H1 (cell line): ENCODE measurements at places on chromosomes 1 and 21. TPM values are rescaled to one million over a fixed set of nuclear protein-coding genes. Genes with fewer than 3 reads are reported as not detected.

Gene LBR
- 89.8 and 93.0 TPM in 2 replicates for total RNA-seq

Gene KCNJ15
- total RNA-seq = not detected in 2 replicates

Gene FCRL1
- total RNA-seq = not detected in 2 replicates

Gene HAO2
- total RNA-seq = not detected in 2 replicates

Gene ELF3
- 15.6 and 17.3 TPM in 2 replicates for total RNA-seq

Gene MACO1
- total RNA-seq = 15.1 and 15.8 TPM in 2 replicates

Gene KRTAP10-8
- total RNA-seq = not detected in 2 replicates

Gene AMY1C
- not detected in 2 replicates for total RNA-seq

Gene TP73
- total RNA-seq = 2.9 and 3.1 TPM in 2 replicates

Gene CYP4B1
- not detected in 2 replicates for total RNA-seq

Gene ALDH4A1
- 29.4 and 30.3 TPM in 2 replicates for total RNA-seq

Gene FAM177B
- not detected in 2 replicates for total RNA-seq

Gene SPRR1A
- not detected in 2 replicates for total RNA-seq

Gene OSBPL9
- 62.3 and 71.6 TPM in 2 replicates for total RNA-seq

Gene KCNE2
- total RNA-seq = 0.31 and 0.37 TPM in 2 replicates

Gene TSPEAR
- total RNA-seq = 0.58 and 1.1 TPM in 2 replicates

Gene FAM151A
- total RNA-seq = not detected in 2 replicates

Gene FMOD
- 0.27 and 0.32 TPM in 2 replicates for total RNA-seq

Gene GDAP2
- total RNA-seq = 25.4 and 27.8 TPM in 2 replicates

Gene CHRM3
- 2.9 and 5.0 TPM in 2 replicates for total RNA-seq
